ENCODE measurements at places on chromosomes 5 and 9.

GRCh38 chr5:112772124-112772523 is 34.4 kb downstream of the APC start:
- DNase-seq, result no peak

GRCh38 chr5:15637886-15638285 is 137.9 kb downstream of the FBXL7 start:
- no peak for DNase-seq

DNA sequence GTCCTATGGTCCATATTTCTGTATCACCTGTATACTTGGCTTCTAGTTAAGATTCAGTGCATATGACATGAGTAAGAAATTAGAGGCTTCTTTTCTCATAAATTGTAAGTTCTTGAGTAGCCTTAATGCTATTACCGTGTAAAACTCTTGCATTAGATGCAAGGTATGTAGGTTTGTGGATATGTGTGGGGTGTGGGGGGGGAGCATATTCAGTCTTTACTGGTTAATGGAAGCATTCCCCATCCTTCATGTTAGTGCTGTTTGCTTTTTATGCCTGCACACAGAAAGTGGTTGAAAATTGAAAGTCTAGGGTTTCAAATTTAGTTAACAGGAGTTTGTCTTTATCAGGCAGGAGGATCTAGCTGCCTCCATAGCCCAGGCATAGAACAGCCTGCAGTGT is 16.1 kb downstream of the RAI14 start:
- no peak for DNase-seq

- no peak for DNase-seq
Measured at GRCh38 chr5:5105531-5105930, 34.6 kb upstream of the ADAMTS16 start.

DNA sequence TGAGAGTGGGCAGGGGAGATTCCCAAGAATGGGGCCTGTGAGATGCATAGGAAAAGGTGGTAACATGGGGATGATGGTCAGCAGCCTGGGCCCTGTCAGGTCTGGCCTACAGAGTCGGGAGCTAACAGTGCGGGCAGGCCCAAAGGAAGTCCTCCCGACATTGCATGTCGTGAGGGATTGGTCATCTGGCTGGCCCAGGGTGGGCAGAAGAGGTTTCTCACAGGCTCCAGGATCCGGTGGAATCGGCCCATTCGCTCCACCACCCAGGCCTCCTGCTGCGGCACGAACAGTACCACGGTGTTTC is 514 bp downstream of the STOML2 start:
- no peak for DNase-seq

- DNase-seq, result no peak
Measured at GRCh38 chr9:131492070-131492469, 10.6 kb upstream of the POMT1 start.

GRCh38 chr9:96209407-96210271 is 92.3 kb downstream of the HSD17B3 start:
- no peak for DNase-seq

DNA sequence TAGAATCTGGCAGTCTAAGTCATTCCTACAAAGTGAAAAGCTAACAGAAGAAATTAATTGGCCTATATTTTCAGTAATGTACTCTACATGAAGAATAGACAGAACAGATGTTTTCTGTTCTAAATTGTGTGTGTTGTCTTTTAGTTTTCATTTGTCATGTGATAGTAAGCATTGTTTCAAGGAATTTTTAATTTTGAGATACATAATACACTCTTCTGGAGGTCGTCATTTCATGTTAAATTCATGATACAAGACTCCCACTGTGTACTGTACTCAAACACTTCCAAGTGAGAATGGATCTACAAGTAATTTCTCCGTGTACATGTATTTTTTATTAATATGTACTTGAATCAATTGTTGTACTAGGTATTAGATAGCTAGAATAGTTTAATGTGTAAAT is 1522.9 kb downstream of the MAT2B start:
- DNase-seq, result no peak

DNA sequence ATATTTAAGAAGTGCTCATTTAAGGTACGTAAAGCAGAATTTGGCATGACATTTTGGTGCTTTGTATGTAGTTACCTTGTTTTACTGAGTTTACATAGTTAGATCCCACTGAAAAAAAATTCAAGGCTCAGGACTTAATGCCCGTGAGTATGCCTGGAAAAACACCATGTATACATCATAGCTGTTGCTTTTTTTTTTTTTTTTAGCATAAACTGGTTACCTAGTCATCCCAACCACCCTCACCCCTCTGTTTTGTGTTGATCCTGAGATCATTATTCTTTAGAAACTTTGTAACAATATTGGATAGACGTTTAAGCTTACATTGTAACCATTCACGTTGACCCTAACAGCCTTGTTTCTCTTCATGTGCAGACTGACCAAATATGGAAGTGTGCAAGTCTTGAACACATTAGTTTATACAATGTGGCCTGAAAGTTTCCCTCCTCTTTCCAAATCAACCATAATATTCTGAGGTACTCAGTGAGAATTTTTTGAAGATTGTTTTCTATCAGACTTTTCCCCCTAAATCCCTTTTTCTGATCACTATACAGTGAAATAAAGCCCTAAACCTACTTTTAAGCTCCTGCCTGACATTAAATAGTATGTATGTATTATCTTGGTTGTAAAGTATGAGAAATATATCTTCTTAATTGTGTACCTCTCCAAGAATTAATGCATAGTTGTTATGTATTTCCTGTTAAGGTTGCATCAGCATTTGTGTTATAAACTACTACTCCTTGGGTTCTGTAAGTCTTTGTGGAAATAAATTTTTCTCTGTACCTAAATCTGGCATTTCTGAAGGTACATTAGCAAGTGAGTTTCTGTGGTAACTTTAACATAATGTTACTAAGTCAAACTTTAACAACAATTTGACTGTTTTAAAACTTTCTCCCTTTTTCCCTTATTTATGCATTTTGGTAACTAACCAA is 4.4 kb downstream of the RABGAP1 start:
- DNase-seq, result no peak

DNA sequence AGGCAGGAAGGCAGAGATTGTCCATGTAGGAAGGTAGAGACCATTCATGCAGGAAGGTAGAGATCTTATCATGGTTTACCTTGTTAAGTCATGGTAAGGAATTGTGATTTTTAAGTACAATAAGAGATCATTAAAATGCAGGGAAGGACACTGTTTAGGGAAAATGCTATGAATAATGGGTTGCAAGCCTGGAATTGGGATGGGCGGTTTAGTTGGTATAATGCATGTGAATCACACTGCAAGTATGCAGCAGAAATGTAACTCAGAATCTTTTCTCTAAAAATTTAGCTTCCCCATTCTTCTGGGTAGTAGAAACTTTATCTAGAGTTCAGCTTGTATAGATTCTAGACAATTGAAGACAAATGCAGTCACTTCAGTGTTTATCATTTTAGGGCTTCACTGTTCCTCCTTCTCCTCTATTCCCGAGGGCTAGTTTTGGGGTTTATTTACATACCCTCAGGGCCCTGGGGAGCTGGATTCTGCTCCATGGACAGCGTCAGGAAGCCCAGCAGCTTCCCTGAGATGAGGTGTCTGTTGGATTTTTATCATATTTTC is 212.0 kb downstream of the SREK1 start:
- no peak for DNase-seq

GRCh38 chr9:126521551-126521950 is 92.2 kb upstream of the LMX1B start:
- DNase-seq, result no peak

- DNase-seq, result peak; percentile 19
Measured at GRCh38 chr5:55231029-55231918, 2.1 kb downstream of the CCNO start.

DNA sequence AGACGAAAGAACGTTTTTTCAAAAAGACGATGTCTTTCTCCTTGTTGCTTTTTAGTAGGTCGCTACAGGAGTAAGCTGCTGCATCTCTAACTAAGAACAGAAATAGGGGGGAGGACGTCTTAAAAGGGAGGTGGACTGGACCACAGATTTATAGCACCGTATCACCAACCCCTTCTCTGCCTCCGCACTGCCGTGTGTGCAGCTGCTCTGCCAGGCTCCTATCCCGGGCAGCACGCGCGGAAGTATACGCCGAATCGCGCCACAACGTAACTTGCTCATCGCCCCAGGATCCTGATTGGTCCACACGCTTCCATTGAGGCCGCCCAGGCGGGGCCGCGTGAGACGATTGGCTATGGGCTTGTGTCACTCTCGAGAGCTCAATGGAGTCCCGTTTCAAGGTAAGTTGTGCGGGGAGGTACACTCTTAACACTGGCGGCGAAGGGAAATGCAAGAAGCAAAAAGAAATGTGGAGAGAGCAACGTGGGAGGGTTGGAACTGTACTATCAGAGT is at the start of gene ELAVL2:
Gene ELAVL2 (minus strand): TSS at position 121 of the 510 bp plus-strand sequence. CDS start 64,006 bp downstream, outside the sequence.
- no peak for DNase-seq

DNA sequence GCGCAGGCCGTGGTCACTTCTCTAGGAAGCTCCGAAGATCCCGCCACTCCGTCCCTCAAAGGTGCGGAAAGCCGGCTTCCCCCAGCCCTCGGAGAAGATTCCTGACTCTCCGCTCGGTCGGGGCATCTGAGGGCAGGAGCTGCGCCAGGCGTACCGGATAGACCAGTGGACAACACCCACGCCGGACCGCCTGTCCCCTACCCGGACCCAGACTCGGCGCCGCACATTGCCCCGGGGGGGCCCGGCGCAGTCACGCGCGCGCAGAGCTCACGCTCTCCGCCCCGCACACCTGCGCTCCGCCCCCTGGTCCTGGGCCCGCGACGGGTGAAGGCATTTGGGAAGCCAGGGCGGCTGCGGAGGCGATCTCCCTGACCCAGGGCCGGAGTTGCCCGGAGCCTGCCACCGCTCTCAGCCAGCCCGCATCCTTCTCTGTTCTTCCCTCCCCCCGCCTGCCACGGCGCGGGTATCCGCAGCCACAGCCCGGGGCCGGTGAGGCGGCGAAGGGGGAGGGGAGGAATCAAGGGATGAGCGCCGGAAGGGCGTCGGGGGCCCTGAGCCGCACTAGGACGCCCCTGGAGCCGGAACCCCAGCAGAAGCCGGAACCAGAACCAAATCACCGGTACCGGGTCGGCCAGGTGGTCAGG is 448 bp downstream of the RELL2 start:
- no peak for DNase-seq

- DNase-seq, result no peak
Measured at GRCh38 chr5:141349917-141350619, at the start of gene PCDHGB1. TSS of gene PCDHGB1 (plus strand) at chr5:141350099. CDS start at chr5:141350261, 162 bp downstream.

DNA sequence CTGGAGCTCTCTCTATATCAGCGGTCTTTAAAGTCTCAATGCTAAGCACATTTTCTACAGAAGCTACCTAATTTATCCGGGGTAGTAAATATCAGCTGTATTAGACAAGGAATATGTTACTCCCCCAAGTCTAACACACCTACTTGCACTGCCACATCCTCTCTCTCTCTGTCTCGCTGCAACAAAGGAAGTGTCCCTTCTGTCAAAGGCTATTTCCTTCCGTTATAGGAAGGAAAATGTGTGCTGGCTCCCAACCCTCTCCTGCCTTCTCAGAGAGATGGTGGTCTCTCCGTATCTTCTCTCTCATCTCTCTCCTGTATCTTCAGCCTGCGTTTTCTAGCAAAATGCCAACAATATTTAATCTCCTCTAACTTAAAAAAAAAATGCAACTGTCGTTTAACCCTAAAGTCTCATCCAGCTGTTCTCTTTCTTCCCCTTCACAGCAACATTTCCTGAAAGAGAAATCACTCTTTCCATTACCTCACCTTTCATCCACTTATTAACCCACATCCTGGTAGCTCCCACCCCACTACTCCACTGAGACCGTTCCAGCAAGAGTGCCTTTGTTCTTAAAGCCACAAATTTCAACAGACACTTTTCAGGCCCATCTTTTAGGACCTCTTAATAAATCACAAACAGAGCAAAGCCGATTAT is 2.3 kb downstream of the TTF1 start:
- no peak for DNase-seq

DNA sequence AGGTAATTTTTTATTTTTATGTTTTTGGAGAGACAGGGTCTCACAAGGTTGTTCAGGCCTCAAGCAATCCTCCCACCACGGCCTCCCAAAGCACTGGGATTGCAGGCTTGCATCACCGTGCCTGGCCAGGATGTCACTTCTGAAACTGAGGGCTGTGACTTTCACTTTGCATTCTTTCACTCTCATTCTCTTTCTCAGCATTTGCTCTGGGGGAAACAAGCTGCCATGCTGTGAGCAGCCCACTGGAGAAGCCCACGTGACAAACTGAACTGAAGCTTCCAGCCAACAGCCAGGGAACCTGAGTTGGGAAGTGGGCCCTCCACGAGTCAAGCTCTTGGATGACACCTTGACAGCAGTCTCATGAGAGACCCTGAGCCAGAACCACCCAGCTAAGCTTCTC is 109.4 kb downstream of the C5orf15 start:
- DNase-seq, result no peak

GRCh38 chr9:116312221-116312620 is 158.6 kb downstream of the PAPPA start:
- no peak for DNase-seq

DNA sequence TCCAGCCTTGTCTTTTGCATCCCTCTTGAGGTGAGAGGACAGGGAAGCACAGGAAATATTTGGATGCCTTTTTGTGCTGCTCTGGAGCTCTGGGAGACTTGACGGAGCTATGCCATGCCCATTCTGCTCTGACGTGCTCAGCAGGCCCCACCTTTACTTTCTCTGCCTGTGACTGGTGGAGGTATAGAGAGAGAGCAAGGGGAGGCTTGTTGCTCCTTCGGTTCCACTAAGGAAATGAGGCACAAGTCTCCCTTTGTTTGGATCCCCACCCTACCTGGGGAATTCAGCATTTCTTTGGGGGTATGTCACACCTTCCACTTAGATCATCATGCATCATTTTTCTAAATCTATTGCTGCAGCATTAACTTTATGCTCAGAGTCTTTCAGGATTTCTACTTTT is 121.8 kb upstream of the CNTLN start:
- no peak for DNase-seq
